ENCODE measurements at places on chromosomes 12 and 14.

DNA sequence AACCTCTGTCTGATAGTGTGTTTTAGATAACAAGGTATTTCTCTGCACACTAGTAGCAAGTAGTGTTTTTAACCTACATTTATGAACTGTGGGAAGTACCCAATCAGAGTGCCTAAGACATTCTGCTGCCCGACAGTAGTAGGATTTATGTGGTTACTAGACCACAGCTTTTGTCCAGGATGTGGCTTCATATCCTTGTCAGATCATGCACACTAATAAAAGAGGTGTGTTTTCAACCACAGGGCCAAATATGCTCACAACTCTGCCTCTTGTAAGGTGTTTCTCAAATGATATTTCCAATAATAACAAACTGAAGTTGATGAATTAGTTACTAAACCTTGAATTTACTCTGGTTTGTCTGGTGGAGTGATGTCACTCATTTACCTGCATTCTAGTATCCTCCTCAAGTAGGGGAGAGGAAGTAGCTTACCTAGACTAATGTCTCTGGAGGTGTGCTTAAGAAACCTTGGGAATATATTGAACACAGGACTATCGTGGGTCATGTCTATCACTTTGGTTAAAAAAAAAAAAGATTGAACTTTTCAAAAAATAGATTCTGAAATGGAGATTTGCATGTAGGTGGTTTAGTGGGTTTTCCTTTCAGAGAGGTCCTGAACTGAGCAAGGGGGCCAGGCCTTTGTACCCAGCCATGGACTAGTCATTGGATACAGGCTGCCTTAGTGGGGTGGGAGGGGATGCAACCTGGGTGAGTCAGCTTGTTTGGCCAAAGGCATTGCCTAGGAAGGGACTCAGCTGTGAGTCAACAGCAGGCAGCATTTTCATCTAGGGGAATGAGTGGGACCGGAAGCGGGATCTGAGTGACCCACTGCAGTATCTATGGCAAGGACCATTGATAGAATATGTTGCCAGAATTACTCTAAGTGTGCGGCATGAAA lies 14.1 kb downstream of the FBXW8 start:
- DNase-seq: no peak

DNA sequence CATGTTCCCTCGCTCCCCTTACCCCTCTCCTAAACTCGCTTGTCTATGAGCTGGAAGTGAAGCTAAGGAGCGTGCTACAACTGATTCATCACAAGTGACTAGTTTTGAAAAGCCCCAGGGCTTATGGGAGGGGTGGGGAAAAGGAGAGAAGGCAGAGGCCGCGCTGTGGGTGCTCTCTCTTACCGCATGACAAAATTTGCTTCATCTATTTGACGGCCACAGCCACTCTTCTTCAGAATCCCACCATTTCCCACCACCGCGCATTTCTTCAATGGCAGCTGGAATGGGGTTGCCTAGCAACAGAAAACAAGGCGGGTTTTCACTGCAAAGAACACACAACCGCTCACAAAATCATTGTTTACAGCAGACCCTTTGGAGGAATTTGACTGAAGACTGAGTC lies 79.4 kb downstream of the ST8SIA1 start:
- no peak for DNase-seq

DNA sequence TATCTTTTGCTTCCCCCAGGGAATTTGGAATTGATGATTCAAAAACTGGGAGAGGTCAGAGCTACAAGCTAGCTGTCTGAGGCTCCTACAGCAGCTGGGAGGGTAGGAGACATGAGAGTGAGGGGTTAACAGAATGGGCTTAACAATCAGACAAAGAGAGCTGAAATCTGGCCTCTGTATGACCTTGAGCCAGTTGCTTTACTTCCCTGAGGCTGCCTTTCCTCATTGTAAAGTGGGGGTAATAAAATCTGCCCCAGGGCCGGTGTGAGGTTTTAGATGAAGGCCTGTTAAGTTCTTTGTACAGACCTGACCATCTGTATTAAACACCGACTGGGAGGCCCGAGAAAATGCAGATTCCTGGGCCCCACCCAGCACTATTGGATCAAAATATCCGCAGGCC lies 164.3 kb upstream of the NOS1 start:
- no peak for DNase-seq

- no peak for DNase-seq
These were observed 1.2 kb upstream of the OAS1 start for GRCh38 chr12:112905451-112906089.

- no peak for DNase-seq
These were observed 1.2 kb downstream of the CNOT2 start for GRCh38 chr12:70244409-70244808.

DNA sequence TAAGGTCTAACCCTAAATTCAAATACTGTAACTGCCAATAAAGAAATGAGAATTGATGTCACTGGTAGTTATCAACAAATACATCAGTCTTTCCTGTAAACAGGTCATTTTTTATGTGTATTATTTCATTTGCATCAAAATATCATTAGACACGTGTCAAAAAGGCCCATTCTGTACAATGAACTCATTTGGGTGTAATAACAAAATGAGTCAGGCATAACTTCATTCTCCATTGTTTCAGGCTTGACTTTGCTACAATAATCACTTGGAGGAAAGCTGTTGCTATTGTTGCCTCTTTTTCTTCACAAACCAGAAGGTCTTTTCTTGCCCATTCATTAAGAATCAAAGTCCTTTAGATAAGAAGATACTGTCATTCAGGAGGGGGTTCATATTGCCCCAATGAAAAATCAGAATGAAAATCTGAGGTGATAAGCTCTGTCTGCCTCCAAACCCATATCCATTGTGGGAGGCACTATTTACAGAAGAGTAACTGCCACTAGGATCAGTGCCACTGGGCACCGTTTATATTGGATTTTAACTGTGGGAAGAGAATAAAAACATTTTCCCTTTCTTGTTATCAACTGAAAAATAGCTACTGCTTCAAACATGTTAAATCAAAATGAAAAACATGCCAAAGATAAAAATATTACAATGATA lies 10.1 kb downstream of the ENTPD5 start:
- DNase-seq: no peak

DNA sequence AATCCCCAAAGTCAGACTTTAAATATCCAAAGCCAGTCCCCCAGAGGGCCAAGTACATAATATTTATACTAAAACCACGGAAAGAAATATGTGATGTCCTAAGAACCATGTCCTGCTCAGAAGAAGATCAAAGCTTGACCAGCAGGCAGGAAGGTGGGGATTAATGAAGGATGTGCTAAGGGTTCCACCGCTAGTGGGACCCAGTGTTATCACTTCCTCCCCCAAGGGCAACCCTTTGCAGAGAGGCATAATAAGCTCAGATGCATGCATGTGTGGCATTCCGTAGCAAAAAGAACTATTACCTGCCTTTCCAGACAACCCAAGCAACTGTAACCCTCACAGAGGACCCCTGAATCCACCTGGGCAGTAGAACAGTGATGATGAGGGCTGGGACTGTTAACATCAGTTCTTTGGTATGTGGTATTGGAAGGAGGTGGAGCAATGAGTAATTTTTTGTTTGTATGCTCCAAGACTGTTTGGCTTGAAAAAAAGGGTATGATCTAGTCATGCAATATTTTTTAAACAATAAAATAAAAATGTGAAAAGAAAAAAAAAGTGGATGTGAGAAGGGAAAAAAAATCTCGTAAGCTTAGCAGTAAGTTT lies 71.7 kb upstream of the ETV6 start:
- DNase-seq: no peak

DNA sequence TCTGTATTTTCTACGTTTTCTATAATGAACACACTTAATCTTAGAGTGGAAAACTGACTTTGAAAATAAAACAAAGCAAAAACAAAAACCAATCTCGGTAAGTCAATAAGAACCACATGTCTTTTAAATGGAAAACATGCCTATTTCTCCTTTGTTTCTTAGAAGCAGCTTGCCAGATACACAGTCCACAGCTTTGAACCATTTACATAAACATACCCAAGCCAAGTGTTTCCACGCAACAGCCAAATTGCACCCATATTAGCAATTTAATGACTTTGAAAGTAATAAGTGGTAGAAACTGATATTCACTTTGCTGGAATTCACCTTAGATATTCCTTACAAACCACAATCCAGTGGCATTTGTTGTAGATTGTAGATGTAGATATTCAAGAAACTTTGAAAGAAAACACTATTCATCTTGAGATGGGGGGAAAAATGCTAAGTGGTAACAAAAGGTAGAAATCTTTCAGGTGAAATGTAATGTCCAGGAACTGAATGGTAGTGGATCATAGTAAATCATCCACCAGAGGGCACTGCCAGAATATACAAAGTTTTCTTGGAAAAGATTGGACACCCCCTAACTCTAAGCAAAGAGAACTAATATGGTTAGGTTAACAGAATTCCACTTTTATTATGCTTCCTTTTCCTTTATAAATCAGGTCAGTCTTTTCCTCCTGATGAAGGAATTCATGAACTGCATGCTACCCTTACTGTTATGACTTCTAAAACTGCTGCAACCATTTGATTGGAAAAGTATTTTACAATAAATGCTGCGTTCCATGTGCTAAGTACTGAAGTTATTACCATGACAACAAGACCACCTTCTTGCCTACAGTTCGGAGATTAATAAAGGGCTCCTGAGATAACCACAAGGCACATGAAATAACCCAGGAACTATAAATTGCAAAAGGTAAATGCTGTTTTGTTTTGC lies 69.8 kb downstream of the RERG start:
- DNase-seq: no peak

GRCh38 chr14:81682701-81683100 lies 149.0 kb upstream of the SEL1L start:
- no peak for DNase-seq

DNA sequence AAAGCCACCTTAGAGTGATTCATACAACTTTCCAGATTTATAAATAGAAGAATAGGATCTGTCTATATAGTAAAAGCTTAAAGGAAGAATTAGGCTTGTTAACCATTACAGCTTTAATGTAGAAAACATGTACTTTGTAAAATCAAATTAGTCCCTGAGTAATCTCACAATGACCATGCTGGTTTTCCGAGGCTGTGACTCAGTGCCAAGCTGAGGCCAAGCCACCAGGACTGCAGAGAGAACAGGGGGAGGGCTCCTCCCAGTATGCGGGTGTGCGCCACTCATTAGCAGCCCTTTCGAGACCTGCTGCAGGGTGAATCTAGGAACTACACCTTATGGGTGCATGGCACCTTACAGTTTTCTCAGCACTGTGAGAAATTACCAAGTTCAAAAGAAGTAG lies 167.0 kb downstream of the EFCAB11 start:
- no peak for DNase-seq
